RPMI8226 (cell line): ENCODE measurements at places on chromosomes 5 and 9.

DNA sequence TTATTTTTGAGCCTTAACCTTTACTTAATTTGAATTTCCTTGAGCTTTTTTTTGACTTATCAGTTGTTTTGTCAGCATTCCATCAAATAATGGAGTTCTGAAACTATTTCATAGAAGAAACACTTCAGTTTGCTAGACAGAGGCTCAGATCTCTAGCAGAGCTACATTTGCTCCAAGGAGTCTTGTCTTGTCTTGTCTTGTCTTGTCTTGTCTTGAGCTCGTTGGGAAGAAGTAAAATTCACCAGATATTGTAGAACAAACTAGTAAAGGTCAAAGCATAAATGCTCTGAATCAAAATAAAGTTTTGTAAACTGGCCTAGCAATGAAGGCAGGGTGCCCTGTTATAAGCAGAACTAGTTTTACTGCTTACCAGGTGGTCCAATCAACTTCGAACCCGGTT, 33.5 kb downstream of the RAB24 start:
- no peak for DNase-seq

DNA sequence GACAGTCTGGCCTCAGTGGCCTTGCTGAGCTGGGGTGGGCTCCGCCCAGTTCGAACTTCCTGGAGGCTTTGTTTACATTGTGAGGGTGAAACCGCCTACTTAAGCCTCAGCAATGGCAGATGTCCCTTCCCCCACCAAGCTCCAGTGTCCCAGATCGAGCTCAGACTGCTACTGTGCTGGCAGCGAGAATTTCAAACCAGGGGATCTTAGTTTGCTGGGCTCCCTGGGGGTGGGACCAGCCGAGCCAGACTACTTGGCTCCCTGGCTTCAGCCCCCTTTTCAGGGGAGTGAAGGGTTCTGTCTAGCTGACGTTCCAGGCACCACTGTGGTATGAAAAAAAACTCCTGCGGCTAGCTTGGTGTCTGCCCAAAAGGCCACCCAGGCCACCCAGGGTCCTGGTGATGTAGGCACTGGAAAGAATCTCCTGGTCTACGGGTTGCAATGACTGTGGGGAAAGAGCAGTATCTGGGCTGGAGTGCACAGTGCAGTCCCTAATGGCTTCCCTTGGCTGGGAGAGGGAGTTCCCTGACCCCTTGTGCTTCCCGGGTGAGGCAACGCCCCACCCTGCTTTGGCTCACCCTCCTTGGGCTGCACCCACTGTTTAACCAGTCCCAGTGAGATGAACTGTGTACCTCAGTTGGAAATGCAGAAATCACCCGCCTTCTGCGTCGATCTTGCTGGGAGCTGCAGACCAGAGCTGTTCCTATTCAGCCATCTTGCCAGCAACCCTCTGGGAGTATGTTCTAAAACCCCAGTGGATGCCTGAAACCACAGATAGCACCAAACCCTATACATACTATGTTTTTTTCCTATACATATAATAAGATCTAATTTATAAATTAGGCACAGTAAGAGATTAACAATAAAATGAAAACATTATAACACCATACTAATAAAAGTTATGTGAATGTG, 95.5 kb downstream of the TMEM161B start:
- DNase-seq: peak; percentile 30

- DNase-seq: no peak
Observed at GRCh38 chr5:8750100-8750499, 795.8 kb downstream of the SEMA5A start.

DNA sequence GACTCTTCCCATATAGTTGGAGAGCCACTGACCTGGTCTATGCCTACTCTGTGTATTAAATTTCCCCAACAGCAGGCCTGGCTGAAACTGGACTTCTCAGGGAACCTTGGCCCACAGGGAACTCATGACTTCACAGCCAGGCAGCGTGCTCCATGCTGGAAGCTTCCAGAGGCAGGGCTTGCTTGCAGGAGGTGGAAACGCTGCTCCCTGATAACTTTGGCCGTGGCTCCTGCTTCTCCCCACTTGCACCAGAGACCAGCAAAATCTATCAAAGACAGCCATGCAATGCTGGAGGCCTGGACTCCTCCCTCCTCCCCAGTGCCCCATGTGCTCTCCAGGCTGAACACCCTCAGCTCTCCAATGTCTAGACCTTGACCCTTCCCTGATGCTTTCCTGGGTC, 137.1 kb downstream of the GABBR2 start:
- DNase-seq: no peak

GRCh38 chr5:117494188-117494587, 919.6 kb upstream of the SEMA6A start:
- DNase-seq: no peak
